ENCODE measurements at places on chromosomes 2 and 18. TPM values are rescaled to one million over a fixed set of nuclear protein-coding genes. Genes with fewer than 3 reads are reported as not detected.

HDHD2 gene
- 26.5 TPM for total RNA-seq

DUSP2 gene
- 3.5 TPM for total RNA-seq

KCNE4 gene
- 0.18 TPM for total RNA-seq

EVX2 gene
- not detected for total RNA-seq

DSG4 gene
- total RNA-seq, result not detected

PARD6G gene
- total RNA-seq, result 0.71 TPM

LIMS2 gene
- total RNA-seq, result 2.5 TPM

SLC38A11 gene
- total RNA-seq, result not detected

LGALSL gene
- 0.29 TPM for total RNA-seq

RRM2 gene
- total RNA-seq, result 98.9 TPM

GALNT5 gene
- total RNA-seq, result 4.3 TPM

XDH gene
- 0.29 TPM for total RNA-seq

CKAP2L gene
- total RNA-seq, result 4.0 TPM

RFX8 gene
- total RNA-seq, result 1.8 TPM

CCDC74B gene
- 11.2 TPM for total RNA-seq

SCG2 gene
- under 0.01 TPM for total RNA-seq

TRMT61B gene
- total RNA-seq, result 7.5 TPM

DSEL gene
- 16.7 TPM for total RNA-seq

G6PC2 gene
- not detected for total RNA-seq

ALKAL2 gene
- total RNA-seq, result not detected

CYP27C1 gene
- not detected for total RNA-seq

HES6 gene
- total RNA-seq, result 2.7 TPM

REEP1 gene
- not detected for total RNA-seq

SPATA3 gene
- not detected for total RNA-seq

EGR4 gene
- not detected for total RNA-seq

UGT1A4 gene
- total RNA-seq, result not detected

ITGA4 gene
- 126 TPM for total RNA-seq

FOXD4L1 gene
- not detected for total RNA-seq

IHH gene
- not detected for total RNA-seq

CHST9 gene
- not detected for total RNA-seq

GNLY gene
- not detected for total RNA-seq

GKN2 gene
- total RNA-seq, result not detected

PIGN gene
- total RNA-seq, result 19.8 TPM

ARID5A gene
- total RNA-seq, result 8.9 TPM

ERICH2 gene
- not detected for total RNA-seq

COBLL1 gene
- total RNA-seq, result 1.4 TPM

CRACDL gene
- total RNA-seq, result not detected

MEX3C gene
- 20.5 TPM for total RNA-seq

DCC gene
- total RNA-seq, result not detected

CD8B gene
- total RNA-seq, result not detected

C1GALT1C1L gene
- total RNA-seq, result 0.86 TPM

ZC3H6 gene
- 0.86 TPM for total RNA-seq

Data from myometrial cell (primary cell).